ENCODE measurements at places on chromosomes 2 and 18.

- DNase-seq: no peak
Observed at GRCh38 chr2:28047681-28048080, 157.2 kb downstream of the BABAM2 start.

GRCh38 chr2:24521975-24522639 lies 31.1 kb downstream of the NCOA1 start:
- no peak for DNase-seq

DNA sequence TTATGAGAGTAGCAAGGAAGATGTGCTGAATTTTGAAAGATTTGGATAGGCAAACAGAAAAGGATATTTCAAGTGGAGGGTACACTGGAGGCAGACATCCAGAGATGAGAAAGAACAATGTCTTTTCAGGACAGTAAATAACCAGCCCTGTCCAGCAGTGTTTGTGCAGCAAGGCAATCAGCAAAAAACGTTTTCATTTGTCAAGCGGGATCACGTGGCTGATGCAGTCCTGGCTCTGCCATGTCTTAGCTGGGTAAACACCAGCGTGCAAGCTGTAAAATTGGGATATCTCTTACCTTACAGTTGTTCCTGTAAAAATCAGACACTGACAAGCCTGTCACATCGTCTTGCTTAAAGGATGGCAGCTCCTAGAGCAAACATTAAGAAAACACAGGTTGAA lies 67.8 kb downstream of the CWC22 start:
- no peak for DNase-seq

DNA sequence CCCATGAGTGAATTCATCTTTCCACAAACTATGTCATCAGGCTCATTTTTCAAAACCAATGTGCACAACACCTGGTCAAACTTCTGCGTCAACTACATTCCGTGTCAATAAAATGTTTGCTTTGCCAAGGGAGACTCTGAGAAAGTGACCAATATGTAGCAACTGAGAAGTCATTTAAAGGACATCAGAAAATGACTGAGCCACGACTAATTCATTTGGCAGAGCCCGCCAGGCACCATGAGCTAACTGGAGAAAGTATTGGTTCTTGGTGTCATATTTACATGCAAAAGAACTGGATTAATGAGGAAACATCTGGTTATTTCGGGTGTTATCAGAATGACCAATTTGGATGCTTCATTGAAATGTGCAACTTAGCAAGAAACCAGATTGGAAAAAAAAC lies 7.2 kb downstream of the RND3 start:
- DNase-seq: no peak

DNA sequence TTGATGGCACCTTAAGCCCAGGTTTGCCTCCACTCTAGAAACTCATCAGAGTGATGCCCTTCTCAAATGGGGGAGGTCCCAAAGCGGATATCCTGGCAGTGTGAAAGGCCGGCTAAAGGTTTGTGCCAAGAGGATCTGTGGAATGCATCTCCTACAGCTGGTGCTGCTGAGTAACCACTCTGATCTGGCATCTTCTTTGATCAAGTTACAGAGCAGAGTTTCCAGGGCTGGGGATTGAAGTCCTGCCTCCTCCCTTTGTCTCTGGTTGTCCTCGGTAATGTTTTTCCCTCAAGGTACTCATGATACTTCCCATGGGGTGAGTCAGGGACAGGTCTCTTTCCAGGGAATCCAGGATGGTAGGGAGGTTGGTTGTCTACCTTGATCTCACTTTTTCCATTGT lies 24.6 kb downstream of the PRKRA start:
- no peak for DNase-seq

Data from NCI-H1048 (cell line).